ENCODE measurements at places on chromosomes 2 and 18.

- no peak for DNase-seq
These were observed 35.5 kb upstream of the PTMA start for GRCh38 chr2:231672617-231673347.

- DNase-seq: no peak
These were observed 22.9 kb downstream of the MARCHF4 start for GRCh38 chr2:216349366-216349765.

DNA sequence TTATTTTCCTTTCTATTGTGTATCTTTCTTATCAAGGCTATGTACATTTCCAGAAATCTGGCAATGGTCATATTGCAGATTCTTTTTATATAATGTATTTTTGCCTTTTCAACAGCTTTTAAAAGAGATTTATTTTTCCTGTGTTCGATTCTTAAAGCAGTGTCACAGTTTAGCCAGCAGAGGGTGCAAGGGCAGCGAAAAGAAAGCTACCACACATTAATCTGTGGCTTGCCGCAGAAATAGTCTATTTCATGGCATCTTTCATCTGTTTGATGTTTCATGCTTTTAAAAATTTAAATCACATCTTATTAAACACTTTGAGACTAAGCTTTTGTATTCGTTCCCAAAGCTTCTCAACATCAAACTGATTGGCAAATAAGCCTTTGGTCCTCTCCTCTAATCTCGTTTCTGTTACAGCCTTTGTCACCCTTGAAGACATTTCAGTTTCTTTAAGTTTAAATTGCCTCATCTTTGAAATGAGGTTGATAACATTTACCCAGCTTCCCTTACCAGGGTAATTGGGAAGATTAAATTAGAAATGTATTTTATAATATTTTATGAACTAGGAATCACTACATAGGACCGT lies 73.3 kb downstream of the PIK3C3 start:
- DNase-seq: peak; percentile 53

DNA sequence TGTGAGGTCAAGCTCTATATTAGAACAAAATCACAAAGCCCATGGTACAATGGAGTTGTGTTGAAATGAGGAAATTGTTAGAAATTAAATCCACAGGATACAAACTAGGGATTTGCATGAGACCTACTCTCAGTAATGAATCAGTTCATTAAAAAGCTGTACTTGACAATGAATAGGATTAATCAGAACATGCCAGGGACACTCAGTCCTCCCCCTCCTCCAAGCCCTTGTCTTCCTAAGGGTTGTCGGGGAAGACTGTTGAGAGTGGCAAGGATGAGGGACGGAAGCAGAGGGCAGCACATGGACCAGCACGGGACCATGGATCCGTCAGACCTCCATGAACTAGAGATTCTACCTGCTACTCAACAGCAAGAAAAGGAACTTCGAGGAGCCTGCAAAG lies 39.8 kb downstream of the SPRED2 start:
- no peak for DNase-seq

DNA sequence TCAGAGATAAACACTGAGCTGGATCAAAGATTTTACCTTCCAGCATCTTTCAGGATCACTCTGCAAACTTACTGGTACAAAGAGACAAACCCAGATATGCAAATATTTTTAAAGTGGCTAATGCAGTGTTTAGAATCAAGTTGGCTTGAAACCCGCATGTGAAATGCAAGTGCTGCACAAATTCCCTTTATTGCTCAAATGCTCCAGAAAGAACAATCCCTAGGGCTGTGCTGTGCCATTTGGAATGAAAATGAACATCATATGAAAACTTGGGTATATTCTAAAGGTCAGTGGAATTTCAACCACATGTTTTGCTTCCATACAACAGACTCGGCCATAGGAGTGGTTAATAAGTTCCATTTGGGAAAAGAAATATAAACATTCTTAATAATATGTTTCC lies 139.1 kb downstream of the VWC2L start:
- DNase-seq: no peak

DNA sequence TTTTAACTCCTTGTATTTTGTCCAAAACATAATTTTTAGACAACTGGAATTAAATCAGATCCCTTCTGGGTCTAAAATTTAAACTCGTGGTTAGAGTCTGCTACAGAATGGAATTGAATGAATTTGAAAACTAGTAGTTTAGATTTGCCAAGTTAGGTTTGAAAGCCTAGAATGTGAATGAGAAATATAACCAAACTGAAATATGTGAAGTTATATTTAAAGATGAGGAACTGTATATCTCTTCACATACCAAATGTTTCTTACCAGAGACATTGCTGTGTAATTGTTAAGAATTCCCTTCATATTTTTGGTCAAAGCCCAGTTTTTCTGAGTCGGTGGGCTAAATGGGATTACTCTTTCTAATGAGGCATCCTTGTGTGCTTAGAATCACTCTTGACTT lies 74.2 kb downstream of the LPIN1 start:
- no peak for DNase-seq

GRCh38 chr18:3450012-3450798 lies at the start of gene TGIF1:
TGIF1 (plus strand) TSS chr18:3450172; CDS start chr18:3450490, 318 bp downstream.
- peak; percentile 82 for DNase-seq

DNA sequence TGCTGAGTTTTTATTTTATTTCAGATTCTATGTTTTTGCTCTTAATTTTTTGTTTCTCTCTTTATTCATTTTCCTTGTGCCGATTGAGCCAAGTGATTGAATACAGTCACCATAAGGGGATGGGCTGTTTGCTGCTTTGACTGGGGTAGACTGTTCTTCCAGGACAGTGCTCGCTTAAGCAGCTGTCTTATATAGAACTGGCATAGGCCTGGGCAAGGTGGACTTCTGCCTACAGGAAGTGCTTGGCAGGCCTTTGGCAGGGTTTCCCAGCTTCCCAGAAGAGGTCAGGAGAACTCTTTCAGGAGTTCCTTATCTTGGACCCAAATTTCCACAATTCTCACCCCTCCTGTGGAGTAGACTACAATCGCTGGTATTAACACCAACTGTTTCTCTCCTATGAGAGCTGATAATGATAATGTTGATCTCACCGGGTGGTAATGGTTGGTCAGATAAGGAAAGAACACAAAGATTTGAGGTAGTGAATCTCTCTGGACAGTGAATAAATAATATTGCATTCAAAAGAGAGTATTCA lies 207.5 kb upstream of the ST6GAL2 start:
- DNase-seq: no peak

GRCh38 chr2:234334151-234334550 lies 162.7 kb downstream of the ARL4C start:
- DNase-seq: no peak

- DNase-seq: no peak
These were observed at the start of gene DTNA for GRCh38 chr18:34709750-34710441. DTNA (plus strand) TSS chr18:34710298; CDS start chr18:34755977, 45,679 bp downstream.

- DNase-seq: no peak
These were observed 90.8 kb downstream of the DSEL start for GRCh38 chr18:67425672-67426071.

DNA sequence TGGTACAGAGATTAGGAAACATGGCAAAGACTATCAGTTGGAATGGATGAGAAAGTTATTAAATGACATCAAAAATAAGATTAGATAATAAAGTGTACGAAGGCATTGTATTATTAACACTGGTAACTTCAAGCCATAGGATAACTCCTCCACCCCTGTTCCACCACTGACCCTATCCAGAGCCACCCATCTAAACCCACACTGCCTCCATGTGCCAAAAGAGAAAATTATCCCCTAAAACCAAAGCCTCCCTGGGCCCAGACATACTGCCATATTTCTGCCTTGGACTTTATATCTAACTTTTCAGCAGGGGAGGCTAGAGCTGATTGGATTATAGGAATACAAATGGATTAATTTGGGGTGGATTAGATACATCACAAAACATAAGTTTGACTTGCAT lies 443.7 kb downstream of the BCL11A start:
- no peak for DNase-seq

DNA sequence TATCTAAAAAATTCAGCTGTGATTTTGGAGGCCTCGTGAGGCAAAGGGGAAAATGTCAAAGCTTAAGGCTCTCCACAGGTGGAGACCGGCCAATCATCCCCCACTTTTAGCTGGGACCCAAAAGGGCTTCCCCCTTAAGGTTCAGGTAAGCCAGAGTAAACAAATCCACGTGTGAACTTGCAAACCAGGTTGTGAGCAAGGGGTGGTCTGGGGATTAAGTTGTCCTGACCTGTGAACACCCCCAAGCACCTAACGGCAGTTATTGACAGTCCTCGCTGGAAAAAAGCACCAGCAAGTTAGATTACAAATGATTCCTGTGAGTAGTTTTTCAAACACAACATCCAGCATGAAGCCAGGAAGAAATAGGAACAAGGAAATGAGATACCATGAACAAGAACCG lies 42.9 kb downstream of the MYO7B start:
- DNase-seq: no peak

GRCh38 chr2:58666323-58666970 lies 425.3 kb upstream of the FANCL start:
- DNase-seq: no peak

GRCh38 chr2:88829607-88830463 lies 138.4 kb downstream of the RPIA start:
- no peak for DNase-seq

DNA sequence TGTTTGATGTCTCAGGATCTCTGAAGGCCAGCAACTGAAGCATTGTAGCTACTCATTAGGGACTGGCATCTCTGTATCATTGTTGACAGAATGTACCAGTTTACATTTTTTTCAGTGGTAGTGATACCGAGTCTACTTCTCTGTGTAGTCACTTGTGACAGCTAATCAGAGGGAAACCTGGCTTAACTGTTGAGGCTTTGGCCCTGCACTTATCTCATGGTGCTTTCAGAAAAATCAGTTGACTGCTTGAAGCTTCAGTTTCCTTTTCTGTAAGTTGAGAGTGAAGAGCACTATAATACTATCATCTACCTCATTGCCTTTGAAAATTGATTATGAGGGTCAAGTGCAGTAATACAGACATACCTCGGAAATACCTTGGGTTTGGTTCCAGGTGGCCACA lies 90.0 kb downstream of the COMMD1 start:
- DNase-seq: no peak

GRCh38 chr2:237154884-237155851 lies 69.5 kb downstream of the COPS8 start:
- DNase-seq: no peak

DNA sequence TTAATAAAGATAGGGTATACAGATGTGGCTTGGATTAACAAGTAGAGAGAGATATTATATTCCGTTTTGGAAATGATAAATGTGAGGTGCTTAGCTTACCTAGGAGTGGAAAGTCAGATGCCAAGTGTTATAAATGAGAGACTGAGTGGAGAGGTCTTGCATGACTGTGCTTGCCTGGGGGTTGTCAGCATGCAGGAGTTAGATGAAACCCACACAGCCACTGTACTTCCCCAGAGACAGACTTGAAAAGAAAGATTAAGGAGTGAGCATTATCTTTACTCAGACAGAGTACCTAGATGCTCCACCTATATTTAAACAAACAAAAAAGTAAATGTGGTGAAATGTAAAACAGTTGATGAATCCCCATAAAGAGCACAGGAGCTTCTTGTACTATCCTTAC lies 482.7 kb downstream of the RIT2 start:
- DNase-seq: no peak

DNA sequence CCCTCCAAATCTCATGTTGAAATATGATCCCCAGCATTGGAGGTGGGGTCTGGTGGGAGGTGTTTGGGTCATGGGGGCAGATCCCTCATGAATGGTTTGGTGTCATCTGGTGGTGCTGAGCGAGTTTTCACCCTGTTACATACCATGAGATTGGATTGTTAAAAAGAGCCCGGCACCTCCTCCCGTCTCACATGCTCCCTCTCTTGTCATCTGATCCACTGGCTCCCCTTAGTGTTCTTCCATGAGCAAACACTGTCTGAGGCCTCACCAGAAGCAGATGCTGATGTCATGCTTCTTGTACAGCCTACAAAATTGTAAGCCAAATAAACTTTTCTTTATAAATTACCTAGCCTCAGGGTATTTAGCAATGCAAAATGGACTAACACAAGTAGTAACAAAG lies 405.0 kb upstream of the SLC39A10 start:
- no peak for DNase-seq

- DNase-seq: no peak
These were observed at the start of gene BMP10 for GRCh38 chr2:68871159-68871764. BMP10 (minus strand) TSS chr2:68871397; CDS start chr2:68871358, 39 bp downstream.

DNA sequence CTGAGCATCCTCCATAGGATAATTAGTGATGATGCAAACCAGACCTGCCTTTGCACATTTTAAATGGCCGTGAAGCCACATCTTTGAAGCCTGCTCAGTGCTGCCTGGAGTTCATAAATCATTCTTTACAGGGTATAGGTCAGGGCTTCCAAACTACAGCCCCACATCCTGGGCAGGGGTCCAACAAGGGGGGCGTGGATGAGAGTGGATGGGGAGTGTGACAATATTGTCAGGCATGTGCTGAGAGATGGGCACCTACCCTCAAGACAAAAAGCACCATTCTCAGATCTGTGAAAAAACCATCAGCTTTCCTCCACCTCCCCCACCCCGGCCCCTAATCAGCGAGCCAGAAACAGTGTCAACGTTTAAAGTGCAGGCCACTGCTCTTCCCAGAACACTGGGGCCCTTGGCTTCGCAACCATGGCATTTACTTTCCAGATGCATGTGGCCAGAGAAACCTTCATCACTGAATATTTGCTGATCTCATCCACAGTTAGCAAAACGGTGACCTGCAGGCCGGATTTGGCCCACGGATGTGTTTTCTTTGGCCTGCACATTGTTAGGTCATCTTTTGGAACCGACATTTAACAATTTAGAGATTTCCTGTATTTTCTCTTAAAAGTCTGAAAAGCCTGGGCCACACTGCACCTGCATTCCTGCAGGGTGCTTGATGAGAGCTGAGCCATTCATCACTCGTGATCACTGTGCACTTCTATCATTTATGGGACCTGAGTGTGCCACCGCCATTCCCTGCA lies 130.7 kb downstream of the ANKRD44 start:
- no peak for DNase-seq

All from CD4-positive, alpha-beta T cell treated with Interleukin-10 for 1 hour (primary cell).